ENCODE measurements at places on chromosomes 6 and 20.

- DNase-seq: no peak
Observed at GRCh38 chr6:2641044-2641725, 109.5 kb downstream of the MYLK4 start.

DNA sequence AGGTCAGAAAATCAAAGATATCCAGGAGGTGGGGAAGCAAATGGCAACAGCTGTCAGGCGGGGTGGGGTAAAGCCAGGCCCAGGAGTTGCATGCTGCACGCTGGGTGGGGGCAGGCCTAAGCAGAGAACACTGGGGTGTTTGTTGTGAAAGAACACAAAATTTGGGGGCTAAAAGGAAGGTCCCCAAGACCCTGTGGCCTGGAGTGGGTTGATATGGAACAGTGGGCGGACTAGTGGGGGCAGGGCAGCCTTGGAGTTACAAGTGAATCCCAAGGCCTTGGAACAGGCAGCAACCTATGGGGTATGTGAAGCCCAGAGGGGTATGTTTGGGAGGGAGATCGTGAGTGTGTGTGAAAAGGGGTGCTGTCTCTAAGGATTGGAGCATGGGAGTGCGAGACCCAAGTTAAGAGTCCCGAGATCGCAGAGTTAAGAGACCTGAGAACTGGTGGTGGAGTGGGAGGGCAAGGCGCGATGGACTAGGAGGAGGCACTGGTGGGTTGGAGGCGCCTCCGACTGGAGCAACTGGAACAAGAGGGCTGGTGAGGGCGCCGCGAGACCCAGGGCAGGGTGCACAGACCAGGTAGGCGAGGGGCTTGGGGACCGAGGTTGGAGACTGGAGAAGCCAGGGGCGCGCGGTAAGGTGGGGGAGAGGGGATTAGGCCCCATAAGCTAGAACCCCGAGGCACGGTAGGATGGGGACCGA is 658 bp downstream of the CUL7 start:
- no peak for DNase-seq

DNA sequence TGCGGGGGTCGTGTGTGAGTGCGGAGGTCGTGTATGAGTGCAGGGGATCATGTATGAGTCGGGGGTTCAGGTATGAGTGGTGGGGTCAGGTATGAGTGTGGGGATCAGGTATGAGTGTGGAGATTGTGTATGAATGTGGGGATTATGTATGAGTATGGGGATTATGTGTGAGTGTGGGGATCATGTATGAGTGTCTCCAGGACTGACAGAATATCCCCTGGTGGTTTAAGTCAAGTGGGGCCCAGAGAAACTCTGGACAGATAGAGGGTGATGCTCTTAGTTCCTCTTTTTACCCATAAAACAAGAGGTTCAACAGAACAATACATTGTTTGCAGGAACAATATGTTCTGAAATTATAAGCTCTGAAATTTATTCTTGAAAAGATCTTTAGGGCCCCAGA is 131.9 kb downstream of the UST start:
- DNase-seq: no peak

DNA sequence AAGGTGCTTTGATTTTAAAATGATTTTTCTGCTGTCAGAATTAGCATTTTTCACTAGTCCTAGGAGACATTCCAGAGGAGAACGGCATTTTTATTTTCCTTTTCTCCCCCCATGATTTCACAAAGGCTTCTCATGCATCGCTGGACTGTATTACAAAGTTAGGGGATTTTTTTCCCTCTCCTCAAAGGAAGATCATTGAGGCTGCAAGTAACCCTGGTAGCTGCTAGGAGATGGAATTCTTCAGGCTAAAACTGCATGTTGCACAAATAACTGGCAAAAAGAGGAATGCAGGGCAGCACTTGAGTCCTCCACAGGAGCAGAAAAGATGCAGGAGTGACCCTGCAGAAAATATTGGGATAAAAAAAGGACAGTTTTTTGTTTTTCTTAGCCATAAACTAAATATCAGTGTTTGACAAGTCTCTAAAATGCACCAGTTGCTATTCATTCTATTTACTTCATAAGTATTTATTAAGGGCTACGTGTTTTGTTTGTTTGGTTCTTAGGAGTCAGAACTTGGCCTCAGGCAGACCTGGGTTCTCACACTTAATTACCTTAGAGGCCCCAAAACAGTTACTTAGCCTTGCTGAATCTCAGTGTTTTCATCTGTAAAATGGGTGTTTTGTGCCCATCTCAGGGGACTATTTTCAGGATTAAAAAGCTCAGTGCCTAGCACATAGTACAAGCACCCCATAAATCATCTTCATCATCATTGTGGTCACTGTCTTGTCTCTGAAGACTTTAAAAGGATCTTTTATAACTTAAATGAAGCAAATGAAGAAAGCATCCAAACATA is 144.5 kb upstream of the ID4 start:
- no peak for DNase-seq

DNA sequence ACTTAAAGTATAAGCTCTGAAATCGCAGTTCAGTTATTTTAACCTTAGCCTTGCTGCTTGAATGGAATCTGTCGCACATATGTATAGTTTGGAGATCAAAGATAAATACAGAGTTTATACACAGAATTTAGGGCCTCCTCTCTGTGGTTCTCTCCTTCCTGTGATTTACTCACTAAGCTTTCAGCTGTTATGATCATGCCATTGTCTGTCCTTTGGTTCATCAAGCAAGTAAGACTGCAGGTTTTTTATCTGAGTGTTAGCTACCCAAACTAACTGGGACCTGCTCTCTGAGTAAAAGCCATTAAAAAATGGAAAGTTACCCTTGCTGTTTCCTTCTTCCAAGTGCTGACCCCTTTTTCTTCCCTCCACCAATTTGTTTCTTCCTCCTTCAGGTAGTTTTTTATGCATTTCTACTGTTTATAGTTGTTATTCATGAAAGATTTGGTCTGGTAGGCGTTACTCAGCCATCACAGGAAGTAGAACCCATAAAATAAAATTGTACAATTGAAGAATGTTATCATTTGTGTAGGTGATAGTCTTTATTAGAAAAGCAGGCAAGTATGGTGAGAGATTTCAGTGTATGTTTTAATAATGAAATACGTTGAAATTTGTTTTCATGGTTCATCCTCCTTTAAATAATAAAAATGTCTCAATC is 33.7 kb upstream of the SUMO4 start:
- no peak for DNase-seq

DNA sequence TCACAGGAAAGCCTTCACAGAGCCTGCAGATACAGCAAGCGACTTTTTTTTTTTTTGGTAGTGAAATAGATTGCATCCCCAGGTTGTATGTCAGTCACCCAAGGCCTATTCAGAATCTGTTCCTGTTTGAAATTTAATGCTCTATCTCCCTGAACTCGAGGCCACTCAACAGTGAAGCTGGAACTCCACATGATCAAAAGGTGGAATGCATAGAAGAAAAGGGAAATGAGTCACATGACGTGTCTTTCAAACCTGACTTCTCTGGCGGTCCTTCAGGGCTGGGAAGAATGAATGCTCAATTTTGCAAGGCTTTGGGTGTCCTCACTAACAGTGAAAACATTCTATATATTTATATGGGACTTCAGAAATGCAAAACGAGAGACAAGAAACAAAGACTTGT is 88.4 kb upstream of the B3GAT2 start:
- no peak for DNase-seq

DNA sequence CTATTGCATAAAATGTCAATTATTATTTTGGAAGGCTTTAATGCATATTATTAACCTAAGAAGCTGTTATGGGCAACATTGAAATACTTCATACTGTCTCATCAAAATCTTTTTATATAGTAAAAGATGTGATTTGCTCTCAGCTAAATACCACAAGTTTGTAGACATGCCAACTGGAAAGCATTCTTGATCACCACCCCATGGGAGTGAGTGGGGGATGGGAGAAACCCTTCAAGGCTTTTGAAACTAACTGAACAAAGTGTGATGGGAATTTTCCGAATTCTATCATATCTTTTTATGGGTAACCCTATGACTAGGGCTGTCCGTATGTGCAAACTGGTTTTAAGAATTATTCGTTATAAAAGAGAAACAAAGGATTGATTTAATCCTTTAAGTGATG is 377.3 kb upstream of the JAG1 start:
- DNase-seq: no peak

GRCh38 chr6:110524305-110524704 is 47.9 kb upstream of the SLC22A16 start:
- DNase-seq: no peak

- no peak for DNase-seq
Observed at GRCh38 chr20:50995506-50995905, 27.4 kb downstream of the KCNG1 start.

DNA sequence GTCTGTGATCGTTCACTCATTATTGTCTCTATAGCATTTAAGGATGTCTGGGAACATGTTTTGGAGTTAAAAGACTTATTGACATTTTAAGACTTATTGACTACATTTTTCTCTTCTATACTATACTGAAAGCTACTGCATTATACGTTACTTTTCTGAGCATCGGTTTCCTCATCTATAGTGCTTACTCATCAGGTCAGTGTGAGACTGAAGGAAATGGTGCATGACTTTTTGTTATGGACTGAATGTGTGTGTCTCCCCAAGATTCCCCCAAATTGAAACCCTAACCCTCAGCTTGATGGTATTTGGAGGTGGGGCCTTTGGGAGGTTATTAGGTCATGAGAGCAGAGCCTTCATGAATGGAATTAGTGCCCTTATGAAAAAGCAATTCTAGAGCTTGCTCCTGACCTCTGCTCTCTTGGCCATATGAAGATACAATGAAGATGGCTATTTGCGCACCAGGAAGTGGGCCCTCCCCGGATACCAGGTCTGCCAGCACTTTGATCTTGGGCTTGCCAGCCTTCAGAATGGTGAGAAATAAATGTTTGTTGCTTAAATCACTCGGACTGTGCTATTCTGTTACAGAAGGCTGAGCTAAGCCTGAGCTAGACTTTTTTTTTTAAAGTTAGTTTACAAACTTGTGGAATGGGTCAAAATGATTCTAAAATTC is 243.7 kb upstream of the RREB1 start:
- DNase-seq: no peak

DNA sequence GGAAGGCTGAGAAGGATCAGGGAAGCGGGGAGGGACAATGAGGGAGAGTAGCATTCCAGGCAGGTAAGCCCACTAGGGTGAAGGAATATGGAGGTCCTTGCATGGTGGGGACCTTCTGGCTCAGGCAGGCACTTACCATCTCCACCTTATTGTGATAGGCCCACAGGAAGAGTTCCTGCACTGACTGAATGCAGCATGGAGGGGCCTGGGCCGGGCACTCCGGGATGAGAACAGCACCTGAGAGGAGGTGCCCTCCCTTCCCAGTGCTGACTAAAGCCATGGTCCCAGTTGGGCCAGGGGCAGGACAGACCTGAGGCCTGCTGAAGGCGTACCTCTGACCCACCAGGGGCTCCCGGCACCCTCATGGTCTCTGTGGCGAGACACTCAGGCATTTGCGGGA is 392.7 kb downstream of the CDC5L start:
- no peak for DNase-seq

DNA sequence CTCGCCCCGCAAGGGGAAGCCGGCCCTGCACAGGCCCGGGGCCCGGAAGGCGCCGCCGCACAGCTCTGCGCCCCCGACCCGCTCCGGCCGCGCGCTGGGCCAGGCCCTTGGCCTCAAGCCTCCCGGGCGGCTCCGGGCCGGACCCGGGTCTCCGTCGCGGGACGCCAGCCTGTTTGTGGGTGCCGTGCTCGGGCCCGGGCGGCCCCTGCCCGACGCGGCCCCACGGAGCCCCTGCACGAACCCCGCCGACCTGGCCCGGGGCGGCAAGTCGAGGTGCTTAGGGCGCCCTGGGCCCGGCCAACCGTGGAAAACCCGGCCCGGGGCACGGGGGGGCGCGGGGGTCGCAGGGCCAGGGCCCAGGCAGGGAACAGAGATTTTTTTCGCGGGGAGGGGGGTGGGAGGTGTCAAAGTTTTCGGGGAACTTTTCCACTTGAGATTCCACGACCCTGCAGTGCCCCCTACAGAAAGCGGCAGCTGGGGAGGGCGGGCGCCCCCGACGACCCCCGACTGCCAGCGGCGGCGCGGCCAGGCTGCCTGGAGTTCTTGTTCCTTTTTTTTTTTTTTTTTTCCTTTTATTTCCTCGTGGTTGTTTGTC is 805 bp upstream of the STX16 start:
- peak; percentile 18 for DNase-seq

DNA sequence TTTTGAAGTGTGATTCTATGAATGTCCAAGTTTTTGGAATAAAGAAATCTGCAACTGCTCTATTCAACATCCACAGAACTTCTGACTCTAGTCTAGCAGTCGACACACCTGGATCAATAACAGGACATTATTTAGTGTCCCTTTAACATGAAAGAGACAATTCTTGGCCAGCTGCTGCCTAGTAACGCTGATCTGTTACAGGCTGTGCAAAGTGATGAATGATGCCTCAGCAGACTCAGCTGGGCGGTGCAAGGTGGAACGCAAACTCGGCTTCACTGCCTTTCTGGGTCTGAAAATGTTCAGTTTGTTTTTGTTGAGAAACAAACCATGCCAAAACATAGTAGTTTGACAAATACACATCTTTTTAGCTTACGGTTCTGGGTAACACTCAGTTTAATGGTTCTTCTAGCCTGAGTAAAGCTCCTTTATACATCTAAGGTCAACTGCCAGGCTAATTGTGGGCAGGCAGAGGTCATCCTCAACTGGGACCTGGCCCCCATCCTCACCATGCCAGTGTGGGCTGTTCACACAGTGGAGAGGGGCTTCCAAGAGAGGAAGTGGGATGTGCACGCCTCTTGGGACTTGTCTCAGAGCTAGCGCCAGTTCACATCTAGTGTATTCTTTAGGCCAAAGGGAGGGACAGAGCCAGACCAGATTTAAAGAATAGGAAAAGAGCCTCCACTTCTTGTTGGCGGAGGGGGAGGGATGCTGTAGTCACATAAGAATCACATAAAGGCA is 879.7 kb downstream of the QKI start:
- no peak for DNase-seq

GRCh38 chr6:127146932-127147331 is 28.5 kb downstream of the RSPO3 start:
- no peak for DNase-seq

GRCh38 chr6:22006795-22007194 is 290.0 kb downstream of the PRL start:
- no peak for DNase-seq

GRCh38 chr20:44754554-44754953 is 8.9 kb downstream of the KCNK15 start:
- DNase-seq: no peak

- peak; percentile 21 for DNase-seq
Observed at GRCh38 chr6:149032599-149033405, 284.7 kb upstream of the TAB2 start.

DNA sequence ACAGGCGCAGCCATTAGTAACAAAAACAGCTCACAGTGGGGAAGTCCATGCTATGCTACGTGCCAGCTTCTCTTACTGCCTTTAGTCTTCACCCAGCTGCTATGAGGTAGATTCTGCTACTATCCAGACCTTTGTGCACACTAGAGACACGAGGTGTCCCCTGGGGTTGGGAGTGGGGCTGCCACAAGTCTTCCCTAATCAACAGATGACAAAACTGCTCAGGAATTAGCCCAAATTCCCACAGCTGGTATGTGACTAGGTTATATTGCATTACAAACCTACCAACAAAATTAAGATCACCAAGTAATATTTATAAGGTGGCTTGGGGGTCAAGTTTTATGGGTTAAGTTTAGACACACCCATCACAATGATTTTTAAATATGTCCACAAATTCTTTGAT is 63.3 kb downstream of the PSMB1 start:
- no peak for DNase-seq
